ENCODE measurements at places on chromosomes 3 and 15.

- H3K4me3 ChIP-seq: no peak overlapping the region
- DNase-seq: no peak
- no peaks in the 10 kb centered on the region for H3K4me1 ChIP-seq
- H3K36me3 ChIP-seq: no peaks in the 10 kb centered on the region
These were observed 945.1 kb downstream of the IGSF11 start for GRCh38 chr3:118089563-118089962.

DNA sequence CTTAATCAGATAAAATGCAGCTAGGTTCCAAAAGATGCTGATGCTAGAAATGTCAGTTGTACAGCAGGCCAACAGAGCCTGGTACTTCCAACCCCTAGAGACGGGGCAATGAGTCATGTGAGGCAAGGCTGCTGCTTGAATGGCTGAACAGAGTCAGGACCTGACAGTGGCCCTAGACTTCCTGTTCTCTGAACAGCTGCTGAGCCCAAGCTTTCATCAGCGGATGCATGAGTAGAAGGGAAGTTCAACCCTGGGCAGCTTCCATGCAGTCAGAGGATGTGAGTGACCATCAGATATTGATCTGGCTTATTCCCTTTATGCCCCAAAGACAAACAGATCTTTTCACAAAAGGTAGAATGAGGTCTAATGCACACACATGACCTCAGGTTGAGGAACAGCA is 282.9 kb upstream of the COL8A1 start:
- H3K36me3 ChIP-seq: no peaks in the 10 kb centered on the region
- no peaks in the 10 kb centered on the region for H3K4me1 ChIP-seq
- no peak overlapping the region for H3K4me3 ChIP-seq
- no peaks in the 10 kb centered on the region for H3K27me3 ChIP-seq
- no peak overlapping the region for H3K27ac ChIP-seq

DNA sequence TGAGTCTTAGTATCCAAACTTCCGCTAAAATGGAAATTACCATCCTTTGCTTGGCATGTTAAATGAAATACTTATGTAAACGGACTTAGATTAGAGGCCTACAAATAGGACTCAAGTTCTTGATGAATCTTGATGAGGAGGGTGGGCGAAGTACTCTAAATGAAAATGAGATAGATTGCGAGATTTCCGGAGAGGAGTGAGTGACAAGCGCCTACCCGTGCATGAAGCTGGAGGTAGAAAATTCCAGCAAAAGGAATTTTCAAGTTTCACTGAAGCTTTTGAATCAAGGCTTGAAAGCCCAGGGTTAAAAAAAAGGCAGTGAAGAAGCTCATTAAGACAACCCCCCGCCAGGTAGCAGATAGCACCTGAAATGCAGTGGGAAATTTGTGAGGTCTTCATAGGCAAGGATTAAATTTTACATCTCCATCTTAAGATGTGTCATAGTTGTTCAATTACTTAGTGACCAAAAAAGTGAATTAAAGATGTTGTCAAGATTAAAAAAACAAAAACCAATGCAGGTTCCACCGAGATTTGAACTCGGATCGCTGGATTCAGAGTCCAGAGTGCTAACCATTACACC is 655 bp upstream of the RAB11A start:
- H3K36me3 ChIP-seq: peaks cover 15% of the 10 kb centered on the region
- peaks cover 4% of the 10 kb centered on the region for H3K27me3 ChIP-seq
- peak overlapping the region; percentile 99 for H3K4me3 ChIP-seq

DNA sequence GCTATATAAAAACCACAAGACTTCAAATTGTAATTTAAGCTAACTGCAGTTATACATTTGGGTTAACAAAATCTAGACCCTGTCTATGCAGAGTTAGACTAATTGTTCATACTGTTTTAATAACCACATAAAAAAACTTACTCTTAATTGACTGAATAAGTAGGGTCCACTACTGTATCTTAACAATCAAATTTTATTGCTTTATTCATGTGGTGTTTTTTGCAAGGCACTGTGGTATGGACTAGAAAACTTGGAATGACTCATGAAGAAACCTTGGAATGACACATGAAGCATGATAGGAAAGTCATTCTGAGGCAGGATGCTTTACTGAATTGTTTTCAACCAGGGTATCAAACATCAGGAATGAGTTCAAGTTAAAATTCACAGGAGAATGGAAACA is 2.3 kb downstream of the SERP1 start:
- H3K27ac ChIP-seq: no peak overlapping the region
- H3K36me3 ChIP-seq: peaks cover 48% of the 10 kb centered on the region
- H3K4me3 ChIP-seq: no peak overlapping the region
- peaks cover 45% of the 10 kb centered on the region for H3K4me1 ChIP-seq
- DNase-seq: no peak

DNA sequence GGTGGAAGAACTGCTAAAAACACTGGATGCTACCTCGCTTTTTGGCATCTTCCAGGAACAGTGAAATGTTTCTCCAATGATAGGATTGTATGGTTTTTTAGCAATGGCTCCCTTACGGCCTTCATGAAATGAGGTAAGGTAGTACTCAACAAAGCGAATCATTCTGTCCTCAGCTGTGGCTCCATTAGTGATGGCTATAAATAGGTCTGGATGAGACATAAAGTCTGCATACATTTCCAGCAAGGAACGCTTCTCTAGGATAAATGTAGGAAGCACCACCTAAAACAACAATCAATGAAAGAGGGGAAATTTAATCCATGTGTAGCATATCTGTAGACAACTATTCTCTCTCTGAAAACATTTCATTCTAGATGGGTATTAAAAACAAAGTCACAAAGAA is 32.4 kb upstream of the SNX4 start:
- no peaks in the 10 kb centered on the region for H3K4me1 ChIP-seq
- DNase-seq: no peak
- no peaks in the 10 kb centered on the region for H3K27me3 ChIP-seq
- no peak overlapping the region for H3K27ac ChIP-seq

- no peak for DNase-seq
- no peak overlapping the region for H3K27ac ChIP-seq
- H3K36me3 ChIP-seq: peaks cover 21% of the 10 kb centered on the region
- no peak overlapping the region for H3K4me3 ChIP-seq
These were observed 2.4 kb upstream of the PSMD2 start for GRCh38 chr3:184296616-184297015.

DNA sequence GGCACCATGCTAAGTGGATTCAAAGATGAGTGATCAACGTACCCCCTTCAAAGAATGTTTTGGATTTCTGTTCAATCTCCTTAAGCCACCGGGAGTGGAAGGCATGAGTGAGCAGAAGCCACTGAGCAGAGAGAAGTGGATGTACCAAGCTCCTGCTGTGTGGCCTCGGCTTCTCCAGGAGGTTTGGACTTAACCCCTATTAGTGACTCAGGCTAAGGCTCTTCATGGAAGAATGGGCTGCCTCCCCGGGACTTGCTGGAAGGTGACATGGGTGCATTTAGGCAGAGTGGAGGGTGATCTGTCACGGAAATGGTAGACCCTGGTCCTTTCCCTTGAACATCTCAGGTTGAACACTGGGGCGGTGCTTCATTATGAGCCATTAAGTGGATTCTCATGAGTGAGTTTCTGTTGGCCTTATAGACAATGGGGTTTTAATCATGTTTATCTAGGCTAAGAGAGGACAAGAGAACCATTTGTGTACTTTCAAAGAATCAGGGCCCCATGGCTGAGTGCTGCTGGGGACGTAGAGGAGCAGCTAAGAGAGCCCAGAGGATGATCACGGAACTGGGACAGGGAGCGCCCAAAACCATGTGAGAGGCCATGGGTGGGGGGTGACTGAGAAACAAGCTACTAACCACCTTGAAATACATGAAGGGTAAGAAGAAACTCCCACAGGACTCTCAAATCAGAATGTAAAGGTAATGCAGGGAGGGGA is 62.2 kb downstream of the HES1 start:
- H3K36me3 ChIP-seq: no peaks in the 10 kb centered on the region
- no peak for DNase-seq
- H3K27me3 ChIP-seq: peaks cover 20% of the 10 kb centered on the region
- no peak overlapping the region for H3K27ac ChIP-seq

DNA sequence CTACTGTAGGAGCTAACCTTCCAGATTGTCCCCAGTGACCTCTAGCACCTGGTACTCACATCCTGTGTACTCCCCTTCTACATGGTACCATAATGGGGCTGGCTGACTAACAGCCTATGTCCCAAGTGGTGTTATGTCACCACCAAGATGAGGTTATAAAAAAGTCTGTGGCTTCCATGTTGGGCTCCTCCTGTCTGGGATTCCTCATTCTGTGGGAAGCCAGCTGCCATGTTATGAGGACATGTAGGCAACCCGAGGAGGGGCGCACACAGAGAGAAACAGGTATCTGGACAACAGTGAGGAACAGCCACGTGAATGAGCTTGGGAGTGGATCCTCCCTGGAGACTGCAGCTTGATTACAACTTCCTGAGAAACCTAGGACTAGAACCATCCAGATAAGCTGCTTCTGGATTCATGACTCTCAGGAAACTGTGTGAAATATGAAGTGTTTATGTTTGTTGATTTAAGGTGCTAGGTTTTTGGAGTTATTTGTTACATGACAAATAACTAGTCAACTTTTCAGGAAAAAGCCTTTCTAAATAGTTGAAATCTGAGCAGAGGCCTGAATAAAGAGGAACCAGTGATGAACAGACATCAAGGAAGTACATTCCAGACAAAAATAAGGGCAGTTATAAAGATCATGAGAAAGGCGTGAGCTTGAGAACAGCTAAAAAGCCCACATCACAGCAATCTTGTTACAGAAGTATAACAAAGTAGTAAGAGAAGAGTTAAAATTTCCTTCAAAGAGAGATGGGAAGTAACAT is 21.7 kb downstream of the GOLIM4 start:
- no peaks in the 10 kb centered on the region for H3K4me1 ChIP-seq
- no peaks in the 10 kb centered on the region for H3K36me3 ChIP-seq
- H3K4me3 ChIP-seq: no peak overlapping the region
- H3K27me3 ChIP-seq: no peaks in the 10 kb centered on the region
- DNase-seq: no peak

- H3K4me3 ChIP-seq: no peak overlapping the region
- DNase-seq: no peak
- H3K27me3 ChIP-seq: no peaks in the 10 kb centered on the region
- H3K27ac ChIP-seq: no peak overlapping the region
- H3K4me1 ChIP-seq: no peaks in the 10 kb centered on the region
These were observed 36.2 kb downstream of the VGLL3 start for GRCh38 chr3:86954747-86955146.

DNA sequence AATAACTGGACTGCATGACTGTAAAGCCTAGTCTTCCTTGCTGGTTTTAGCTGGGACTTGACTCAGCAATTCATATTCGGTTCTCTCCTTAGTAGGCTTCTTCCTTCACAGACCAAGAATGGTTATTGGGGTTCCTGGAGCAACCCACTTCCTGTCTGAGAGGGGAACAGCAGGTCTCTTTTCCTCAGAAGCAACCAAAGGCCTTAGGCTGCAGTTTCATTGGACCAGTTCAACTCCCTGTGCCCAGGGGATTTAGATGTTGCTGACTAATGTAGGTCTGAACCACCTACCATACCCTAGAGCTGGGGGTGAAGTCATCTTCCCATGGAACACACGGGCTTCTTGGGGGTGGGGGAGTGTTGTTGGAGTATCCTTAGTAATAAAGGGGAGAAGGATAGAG is 84.0 kb upstream of the SKOR1 start:
- no peak overlapping the region for H3K4me3 ChIP-seq
- H3K36me3 ChIP-seq: peaks cover 3% of the 10 kb centered on the region
- H3K4me1 ChIP-seq: peaks cover 5% of the 10 kb centered on the region
- no peak for DNase-seq
- H3K27me3 ChIP-seq: no peaks in the 10 kb centered on the region

DNA sequence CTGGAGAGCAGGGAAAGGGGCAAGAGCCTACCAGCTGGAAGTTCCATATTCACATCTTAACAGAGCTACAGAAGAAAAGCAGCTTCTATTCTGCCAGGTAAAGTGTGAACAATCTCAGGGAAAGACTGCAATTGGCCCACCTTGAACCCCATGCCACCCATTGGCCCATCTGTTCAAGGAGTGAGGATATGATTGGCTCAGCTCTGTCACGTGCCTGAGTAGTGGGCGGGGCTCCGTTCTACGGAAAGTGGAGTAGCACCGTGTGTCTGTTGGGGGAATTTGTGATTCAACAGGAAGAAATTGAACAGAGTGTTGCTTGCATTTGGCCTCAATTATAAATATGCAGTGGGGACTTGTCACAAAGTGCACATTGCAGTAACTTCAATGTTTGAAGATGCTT is 81.8 kb downstream of the MINAR1 start:
- DNase-seq: no peak
- no peak overlapping the region for H3K4me3 ChIP-seq
- no peaks in the 10 kb centered on the region for H3K4me1 ChIP-seq
- H3K27ac ChIP-seq: no peak overlapping the region

DNA sequence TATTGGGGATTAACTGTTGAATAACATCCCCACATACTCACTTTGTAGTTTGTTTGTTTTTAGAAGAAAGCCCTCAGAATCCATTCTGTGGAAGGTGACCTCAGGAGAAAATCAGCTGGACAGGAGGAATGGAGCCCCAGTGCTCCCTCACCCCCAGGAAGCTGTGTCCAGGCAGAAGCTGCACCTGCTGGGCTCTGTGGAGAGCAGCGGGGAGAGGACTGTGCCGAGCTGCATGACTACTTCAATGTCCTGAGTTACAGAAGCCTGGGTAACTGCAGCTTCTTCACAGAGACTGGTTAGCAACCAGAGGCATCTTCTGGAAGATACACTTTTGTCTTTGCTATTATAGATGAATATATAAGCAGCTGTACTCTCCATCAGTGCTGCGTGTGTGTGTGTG is 14.0 kb downstream of the TIGIT start:
- no peaks in the 10 kb centered on the region for H3K27me3 ChIP-seq
- H3K4me1 ChIP-seq: peaks cover 45% of the 10 kb centered on the region
- peak overlapping the region; percentile 55 for H3K4me3 ChIP-seq
- peak overlapping the region; percentile 89 for H3K27ac ChIP-seq

DNA sequence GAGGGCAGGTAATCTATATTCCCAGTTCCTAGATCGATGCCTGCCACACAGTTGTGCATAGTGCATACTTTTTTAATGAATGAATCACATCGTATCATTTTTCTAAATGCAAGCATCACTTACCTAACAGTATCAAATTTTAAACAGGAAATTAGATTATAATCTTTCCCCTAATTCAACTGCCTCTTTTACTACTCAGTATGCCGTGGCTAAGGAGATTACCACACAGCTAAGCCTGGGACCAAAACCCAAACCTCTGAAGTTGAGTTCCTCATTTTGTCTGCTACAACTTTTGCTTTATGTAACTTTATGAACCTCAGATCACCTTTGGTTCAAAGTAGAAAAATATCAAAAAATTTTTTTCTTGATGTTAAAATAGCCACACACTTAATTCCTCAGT is 53.2 kb upstream of the FNDC3B start:
- no peak for DNase-seq
- no peak overlapping the region for H3K27ac ChIP-seq
- no peaks in the 10 kb centered on the region for H3K36me3 ChIP-seq

Measured in activated B cell treated with CpG ODN at 0.5 μM for 24 hours (primary cell).